ENCODE measurements at places on chromosomes 12 and 14.

- no peak for DNase-seq
Measured at GRCh38 chr14:99549684-99550083, 54.3 kb downstream of the CCDC85C start.

GRCh38 chr14:68781161-68782021, 11.5 kb downstream of the ZFP36L1 start:
- DNase-seq, result no peak

GRCh38 chr12:57005980-57006808, at the start of gene ZBTB39:
Gene ZBTB39 (minus strand): TSS chr12:57006546. CDS start chr12:57004917, 1,629 bp downstream.
- DNase-seq, result peak; percentile 99

- no peak for DNase-seq
Measured at GRCh38 chr12:122830517-122831214, 4.6 kb upstream of the HIP1R start.

GRCh38 chr12:53757101-53757770, 5.5 kb upstream of the CISTR start:
- DNase-seq, result peak; percentile 79

DNA sequence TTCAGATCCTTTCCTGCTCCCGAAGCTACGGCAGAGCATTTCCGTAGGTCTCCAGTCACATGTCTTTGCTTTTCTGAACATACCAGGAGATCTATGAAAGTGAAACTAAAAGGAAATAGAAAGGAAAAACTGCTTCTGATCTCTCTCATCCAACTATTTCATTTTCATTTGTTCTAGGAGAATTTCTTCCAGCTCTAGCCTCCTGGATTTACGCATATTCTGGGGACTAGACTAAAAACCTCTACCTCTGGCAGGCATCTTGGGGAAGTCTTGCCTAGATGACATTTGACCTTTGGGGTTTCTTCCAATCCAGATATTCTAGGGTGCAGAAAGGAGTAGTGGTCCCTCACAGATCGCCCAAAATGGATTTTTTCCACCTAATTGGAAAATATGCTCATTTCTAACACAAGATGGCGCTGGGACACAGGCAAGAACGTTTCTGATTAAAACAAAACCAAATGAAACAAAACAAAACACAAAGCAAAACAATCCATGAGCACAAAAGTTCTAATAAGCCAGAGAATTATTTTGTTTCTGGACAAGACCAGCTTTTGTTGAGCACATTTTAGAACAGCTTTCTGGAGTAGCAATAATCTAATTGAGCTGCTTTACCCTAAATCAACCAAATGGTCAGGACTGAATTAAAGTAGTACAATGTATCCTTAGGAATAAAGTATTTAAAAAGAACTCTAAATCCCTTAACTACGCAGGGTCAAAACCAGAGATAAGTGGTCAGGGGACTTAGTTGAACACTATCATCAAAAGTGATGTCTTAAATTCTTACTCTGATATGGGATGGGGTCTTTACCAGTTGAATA, 12.3 kb upstream of the PARP11 start:
- DNase-seq, result peak; percentile 30

GRCh38 chr12:104291867-104292524, 11.5 kb upstream of the EID3 start:
- no peak for DNase-seq

- no peak for DNase-seq
Measured at GRCh38 chr14:104390941-104391901, 188.3 kb upstream of the C14orf180 start.

GRCh38 chr12:82963956-82964355, 277.2 kb downstream of the TMTC2 start:
- no peak for DNase-seq

DNA sequence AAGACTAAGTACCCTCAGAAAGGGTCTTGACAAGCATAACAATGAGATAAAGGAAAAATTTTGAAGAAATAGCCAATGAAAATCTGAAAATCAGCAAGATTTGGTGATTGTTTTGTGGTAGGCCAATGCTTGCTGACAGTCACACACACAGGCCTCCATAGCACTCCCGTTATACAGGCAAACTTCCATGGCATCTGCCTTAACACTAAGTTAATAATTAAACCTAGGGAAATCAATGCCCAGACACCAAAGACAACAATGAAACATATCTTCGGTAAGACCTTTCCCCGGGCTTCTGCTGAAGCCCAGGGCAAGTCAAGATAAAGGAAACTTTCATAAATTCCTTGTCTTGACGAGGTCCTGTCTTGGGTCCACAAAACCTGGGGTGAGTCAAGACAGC, 18.6 kb upstream of the RERGL start:
- DNase-seq, result no peak

GRCh38 chr12:44519931-44520330, 356.2 kb downstream of the NELL2 start:
- no peak for DNase-seq

GRCh38 chr12:51591016-51591901, at the start of gene SCN8A:
Gene SCN8A (plus strand): TSS chr12:51591233. CDS start chr12:51662818, 71,585 bp downstream.
- DNase-seq, result peak; percentile 94

GRCh38 chr12:69655616-69656340, 43.3 kb downstream of the BEST3 start:
- DNase-seq, result no peak

DNA sequence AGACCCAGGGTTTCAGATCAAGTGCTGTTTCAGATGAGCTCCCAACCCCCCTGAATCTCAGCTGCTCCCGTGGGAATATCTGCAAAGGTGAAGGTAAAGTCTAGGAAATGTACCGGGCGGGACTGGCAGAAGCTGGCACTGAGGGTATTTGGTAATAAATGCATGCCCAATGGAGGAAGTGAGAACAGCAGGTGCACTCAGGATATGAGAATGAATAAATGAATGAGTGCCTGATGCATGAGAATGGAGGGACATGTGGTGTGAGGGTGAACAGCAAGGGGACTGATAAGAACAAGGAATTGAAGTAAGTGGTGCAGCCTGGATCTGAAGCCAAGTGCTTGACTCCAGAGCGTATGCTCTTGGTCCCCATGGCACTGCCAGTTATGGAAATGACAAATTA, 11.6 kb downstream of the RAPGEF3 start:
- no peak for DNase-seq

GRCh38 chr14:79044894-79045624, 874.9 kb downstream of the NRXN3 start:
- no peak for DNase-seq

- no peak for DNase-seq
Measured at GRCh38 chr14:72517736-72518135, 376.2 kb downstream of the DPF3 start.

- no peak for DNase-seq
Measured at GRCh38 chr14:104307627-104308401, 169.4 kb downstream of the KIF26A start.

GRCh38 chr12:122190842-122191668, 8.1 kb downstream of the LRRC43 start:
- peak; percentile 87 for DNase-seq

GRCh38 chr14:96261772-96262655, 6.0 kb downstream of the BDKRB1 start:
- DNase-seq, result no peak

DNA sequence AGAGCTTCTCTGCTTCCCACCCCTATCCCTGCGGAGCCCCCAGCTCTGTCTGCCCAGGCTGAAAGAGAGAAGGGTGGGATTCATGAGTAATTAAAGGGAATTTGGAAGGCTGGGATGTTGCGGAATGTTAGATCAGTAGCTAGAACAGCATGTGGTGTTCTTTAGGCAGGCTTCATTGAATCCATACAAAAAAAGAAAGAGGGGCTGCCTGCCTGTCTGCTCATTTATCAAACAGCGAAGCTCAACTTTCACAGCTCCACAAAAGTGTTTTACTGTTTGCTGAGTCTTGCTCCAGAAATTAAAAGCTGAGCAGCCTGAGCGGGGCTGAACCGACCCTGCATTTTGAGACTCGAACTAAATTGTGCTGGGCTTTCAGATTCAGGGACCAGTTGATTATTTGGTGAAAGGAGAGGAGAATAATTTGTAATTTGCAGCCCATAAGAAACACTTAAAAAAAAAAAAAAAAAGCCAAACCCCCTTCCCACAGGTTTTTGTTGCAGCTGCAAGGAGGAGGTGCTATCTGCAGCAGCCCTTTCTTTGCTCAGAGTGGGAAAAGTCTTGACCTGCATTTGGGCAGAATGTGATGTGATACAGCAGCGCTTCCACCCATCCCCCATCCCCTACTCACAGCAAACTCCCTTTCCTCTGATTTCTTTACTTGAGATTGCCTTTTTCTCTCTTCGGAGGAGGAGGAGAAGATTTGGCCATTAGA, 89.7 kb downstream of the RFX4 start:
- no peak for DNase-seq

- DNase-seq, result no peak
Measured at GRCh38 chr12:66733839-66734238, 55.0 kb upstream of the GRIP1 start.

- no peak for DNase-seq
Measured at GRCh38 chr12:47921907-47922306, 17.1 kb upstream of the VDR start.

- DNase-seq, result no peak
Measured at GRCh38 chr14:26255213-26255612, 342.6 kb downstream of the NOVA1 start.

DNA sequence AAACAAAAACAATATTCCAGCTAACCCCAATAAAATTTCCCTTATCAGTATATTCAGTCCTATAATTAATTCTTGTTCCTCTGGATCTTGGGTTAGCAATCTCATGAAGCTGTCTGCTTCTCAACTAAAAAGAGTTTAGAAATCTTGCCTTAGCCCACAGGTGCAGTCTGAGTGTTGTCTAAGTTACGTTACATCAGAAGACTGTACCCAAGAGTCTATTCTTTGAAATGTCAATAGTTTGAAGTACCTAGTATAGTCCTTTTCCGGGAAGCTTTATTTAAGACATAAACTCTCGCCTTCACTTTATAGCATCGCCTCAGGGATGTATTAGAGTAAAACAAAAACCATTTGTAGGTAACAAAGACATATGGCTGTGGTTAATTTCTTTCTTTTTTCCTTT, 465.1 kb downstream of the FUT8 start:
- DNase-seq, result no peak

GRCh38 chr12:80861641-80862378, 75.9 kb downstream of the LIN7A start:
- no peak for DNase-seq

DNA sequence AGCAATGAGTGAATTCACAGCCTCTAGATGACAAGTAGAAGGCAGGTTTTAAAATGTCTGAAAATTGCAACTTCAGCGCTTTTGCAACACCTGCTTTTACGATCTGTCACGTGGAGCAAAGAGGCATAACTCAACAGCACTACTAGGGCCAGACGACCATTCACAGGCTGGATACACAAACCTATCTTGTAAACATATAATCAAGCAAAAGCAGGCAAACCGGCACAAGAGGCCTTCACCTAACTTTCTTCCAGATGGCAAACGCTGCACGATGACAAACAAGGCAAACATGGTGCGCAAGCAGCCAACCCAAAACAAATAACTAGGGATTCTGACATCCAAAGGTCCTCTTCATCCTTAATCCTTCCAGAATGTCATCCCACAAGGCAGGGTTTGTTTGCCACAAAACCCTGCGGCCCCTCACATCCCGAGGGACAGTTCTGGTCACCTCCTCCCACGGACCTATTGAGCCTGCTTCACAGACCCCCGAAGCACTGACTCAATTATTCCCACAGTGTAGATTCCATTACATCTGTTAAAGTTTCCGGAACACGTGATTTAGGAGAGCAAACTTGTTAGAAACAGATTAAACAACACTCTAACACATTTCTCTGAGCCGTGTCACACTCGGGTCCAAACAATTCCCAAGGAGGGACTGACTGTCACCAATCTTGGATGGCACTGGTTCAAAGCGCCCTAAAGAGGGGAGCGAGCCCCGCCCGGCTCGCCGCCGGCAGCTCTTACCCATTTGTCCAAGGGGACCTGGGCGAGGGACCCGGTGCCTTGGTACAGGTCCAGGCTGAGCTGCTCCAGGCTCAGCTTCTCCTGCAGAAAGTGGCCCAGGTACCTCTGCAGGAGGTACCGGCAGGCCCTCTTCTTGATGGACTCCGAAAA, 823 bp downstream of the ATG2B start:
- peak; percentile 12 for DNase-seq

DNA sequence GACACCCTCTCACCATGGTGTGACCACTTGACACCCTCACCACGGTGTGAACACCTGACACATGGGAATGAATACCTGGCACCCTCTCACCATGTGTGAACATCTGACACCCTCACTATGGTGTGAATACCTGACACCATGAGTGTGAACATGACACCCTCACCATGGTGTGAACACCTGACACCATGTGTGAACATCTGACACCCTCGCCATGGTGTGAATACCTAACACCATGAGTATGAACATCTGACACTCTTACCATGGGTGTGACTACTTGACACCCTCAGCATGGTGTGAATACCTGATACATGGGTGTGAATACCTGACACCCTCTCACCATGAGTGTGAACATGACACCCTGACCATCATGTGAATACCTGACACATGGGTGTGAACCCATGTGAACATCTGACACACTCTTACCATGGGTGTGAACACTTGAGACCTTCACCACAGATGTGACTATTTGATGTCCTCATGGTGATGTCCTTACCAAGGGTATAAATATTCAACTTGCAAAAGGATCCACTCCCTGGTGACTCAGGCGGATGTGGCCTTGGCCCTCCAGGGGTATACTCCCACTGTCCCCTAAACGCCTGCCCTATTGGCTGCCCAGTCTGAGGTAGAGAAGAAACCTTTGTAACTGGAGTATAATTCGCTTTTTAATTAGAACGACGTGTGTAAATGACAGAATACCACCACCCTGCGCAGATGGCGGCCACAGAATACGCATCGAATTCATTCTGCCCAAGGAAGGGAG, 29.1 kb downstream of the RFLNA start:
- no peak for DNase-seq

DNA sequence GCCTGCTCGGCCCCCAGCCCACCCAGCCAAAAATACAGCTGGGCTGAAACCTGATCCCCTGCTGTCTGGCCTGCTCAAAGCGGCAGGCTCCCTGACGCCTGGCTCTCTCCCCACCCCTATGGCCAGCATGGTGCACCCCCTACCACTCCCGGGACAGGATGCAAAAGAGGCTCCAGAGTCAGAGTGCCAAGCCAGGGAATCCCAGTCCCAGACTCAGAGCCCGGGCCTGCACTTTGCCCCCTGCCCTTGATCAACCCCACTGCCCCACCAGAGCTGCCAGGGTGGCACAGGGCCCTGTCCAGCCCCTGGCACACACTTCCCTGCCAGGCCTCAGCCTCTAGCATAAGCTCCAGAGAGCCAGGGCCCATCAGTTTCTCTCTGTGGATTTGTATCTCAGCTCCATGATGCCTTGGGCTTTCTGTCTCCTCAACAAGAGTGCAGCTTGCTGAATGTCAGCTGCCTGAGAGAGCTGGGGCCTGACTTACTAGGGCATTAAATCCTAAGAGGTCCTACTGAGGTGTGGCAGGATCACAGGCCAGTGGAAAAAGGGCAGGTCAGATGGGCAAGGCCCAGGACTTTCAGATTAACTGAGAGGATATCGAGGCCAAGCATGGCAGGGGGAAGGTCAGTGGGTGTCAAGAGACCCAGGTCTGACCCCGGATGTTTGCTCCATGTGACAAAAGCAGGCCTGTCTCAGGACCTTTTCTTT, 13.9 kb downstream of the ACVRL1 start:
- DNase-seq, result peak; percentile 38
